ENCODE measurements at places on chromosomes 12 and 14.

GRCh38 chr12:75459755-75460154, 20.8 kb upstream of the GLIPR1 start:
- DNase-seq: no peak

GRCh38 chr12:121717041-121717699, 4.6 kb downstream of the TMEM120B start:
- no peak for DNase-seq

DNA sequence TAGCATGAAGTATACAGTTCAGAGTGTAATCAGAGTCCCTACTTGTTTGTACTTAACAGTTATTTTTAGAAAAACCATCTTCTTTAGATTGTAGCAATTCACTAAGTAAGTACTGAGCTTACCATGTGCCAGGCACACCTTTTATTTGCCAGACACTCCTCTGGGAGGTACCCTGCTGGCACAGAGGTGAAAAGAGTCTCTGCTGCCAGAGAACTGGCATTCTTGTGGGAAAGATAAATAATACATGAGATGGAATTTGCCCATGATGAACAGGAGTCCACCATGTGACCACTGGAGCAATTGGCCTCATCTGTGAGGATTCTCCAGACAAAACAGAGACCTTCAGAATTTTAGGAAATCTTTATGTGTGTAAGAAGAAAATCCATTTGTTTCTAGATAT, 199.3 kb upstream of the SLC16A7 start:
- no peak for DNase-seq

DNA sequence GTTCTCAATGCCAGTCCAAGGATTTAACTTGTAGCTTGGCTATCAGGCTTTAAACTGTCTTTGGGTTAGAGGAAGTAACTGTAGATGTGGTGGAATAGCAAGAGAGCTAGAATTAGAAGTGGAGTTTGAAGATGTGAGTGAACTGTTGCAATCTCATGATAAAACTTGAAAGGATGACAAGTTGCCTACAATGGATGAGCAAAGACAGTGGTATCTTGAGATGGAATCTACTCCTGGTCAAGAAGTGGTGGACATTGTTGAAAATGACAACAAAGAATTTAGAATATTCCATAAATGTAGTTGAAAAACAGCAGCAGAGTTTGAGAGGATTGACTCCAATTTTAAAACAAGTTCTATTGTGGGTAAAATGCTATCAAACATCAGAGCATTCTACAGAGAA, 199.0 kb downstream of the DUSP6 start:
- DNase-seq: no peak

- DNase-seq: no peak
Observed at GRCh38 chr12:27822076-27822712, 42.2 kb upstream of the MANSC4 start.

GRCh38 chr14:94394025-94394493, 5.7 kb upstream of the SERPINA1 start:
- no peak for DNase-seq

GRCh38 chr14:105711841-105712460, 185.6 kb downstream of the TMEM121 start:
- DNase-seq: no peak

DNA sequence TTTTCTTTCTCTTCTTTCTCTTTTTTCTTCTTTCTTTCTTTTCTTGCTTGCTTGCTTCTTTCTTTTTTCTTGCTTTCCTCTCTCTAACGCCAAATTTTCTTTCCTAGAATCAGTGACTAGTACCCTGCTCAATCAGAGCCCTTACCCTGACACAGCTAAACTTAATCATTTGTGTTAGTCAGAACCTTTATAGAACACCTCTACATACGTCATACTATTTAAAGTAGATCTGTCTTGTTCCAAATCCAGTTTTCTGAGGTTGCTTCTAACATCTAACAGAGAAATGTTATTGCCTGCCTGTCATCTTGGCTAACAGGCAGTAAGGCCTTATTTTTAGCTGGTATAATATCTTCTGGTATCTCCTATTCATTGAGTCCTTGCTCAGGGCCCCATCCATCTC, 65.5 kb upstream of the MYF6 start:
- DNase-seq: no peak

DNA sequence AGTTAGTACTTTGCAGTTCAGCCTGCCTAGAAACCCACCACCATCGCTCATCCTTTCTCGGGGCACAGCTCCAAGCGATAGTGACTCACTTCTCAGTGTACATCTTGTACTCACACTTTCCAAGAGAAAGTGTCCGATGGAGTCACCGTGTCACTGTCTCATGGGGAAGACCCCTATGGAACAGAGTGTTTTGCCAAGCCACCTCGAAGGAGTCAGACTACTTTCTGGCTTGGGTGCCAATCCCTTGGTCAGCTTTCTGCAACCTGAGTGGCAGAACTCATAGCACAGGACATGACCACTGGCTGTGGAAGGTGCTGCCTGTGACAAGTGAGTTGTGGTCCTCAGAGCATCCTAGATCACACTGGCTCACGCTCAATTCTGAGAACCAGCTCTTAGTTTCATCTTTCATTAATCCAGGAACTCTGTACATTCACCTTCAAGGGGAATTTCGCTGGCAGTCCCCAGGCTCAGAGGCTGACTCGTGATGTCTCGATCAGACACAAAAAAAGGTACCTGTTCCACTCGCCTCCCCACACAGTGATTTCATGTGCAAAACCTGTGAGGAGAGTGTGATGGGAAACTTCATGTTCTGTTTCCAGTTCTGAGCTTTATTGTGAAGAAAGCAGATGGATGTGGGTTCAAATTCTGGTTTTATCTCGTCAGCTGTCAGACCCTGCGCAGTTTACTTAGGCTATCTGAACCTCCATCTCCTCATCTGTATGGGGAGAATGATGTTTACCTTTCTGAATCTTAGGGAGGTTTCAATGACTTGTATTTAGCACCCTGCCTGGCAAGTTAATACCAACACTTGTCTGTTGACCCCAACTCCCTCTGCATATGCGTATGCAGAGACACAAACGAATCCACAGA, 127.3 kb upstream of the CCND2 start:
- DNase-seq: no peak

DNA sequence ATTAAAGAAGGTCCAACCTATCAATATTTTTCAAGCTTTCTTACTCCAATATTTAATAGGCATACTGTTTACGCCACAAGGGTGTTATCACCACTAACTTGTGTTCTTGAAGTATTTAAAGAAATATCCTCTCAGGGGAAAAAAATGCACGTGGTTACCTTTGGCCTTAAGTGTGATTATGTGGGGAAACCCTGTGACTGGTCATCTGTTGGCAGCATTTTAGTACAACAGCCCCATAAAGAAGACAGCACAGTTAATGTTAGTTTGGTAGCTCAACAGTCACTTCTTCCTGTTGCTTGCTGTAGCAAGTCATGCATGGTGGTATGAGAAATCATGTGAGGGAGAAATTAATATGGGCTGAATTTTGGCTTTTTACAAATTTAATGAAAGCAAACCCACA, 1021.5 kb upstream of the TMEM132C start:
- DNase-seq: no peak
